ENCODE measurements at places on chromosomes 3 and 15. TPM values are rescaled to one million over a fixed set of nuclear protein-coding genes. Genes with fewer than 3 reads are reported as not detected.

CLSTN2 gene
- 0.14 TPM for total RNA-seq

ALPK3 gene
- total RNA-seq = under 0.01 TPM

CHRM5 gene
- under 0.01 TPM for total RNA-seq

ALG1L2 gene
- not detected for total RNA-seq

BBS4 gene
- 20.6 TPM for total RNA-seq

ADIPOQ gene
- not detected for total RNA-seq

ITIH4 gene
- total RNA-seq = 1.6 TPM

GPR156 gene
- total RNA-seq = 0.37 TPM

USP13 gene
- total RNA-seq = 4.1 TPM

SLC15A2 gene
- 0.14 TPM for total RNA-seq

NMD3 gene
- 77.0 TPM for total RNA-seq

RNU5B-1 gene
- not detected for total RNA-seq

SLC35A5 gene
- total RNA-seq = 19.6 TPM

FANCD2OS gene
- not detected for total RNA-seq

TMEM212 gene
- not detected for total RNA-seq

SFMBT1 gene
- total RNA-seq = 6.7 TPM

TEX55 gene
- total RNA-seq = not detected

SERPINI2 gene
- total RNA-seq = not detected

RBP2 gene
- total RNA-seq = not detected

BCL2A1 gene
- total RNA-seq = 2.7 TPM

PEAK1 gene
- total RNA-seq = 77.8 TPM

SUCNR1 gene
- 0.37 TPM for total RNA-seq

GOLGA6L2 gene
- total RNA-seq = not detected

CCDC33 gene
- total RNA-seq = not detected

CAMP gene
- not detected for total RNA-seq

MAGEL2 gene
- total RNA-seq = 0.37 TPM

DTX3L gene
- total RNA-seq = 12.1 TPM

RLBP1 gene
- not detected for total RNA-seq

DPPA2 gene
- total RNA-seq = not detected

PXK gene
- total RNA-seq = 52.6 TPM

Measured in smooth muscle cell of bladder (primary cell).